SJCRH30 (cell line): ENCODE measurements at places on chromosomes 2 and 18. TPM values are rescaled to one million over a fixed set of nuclear protein-coding genes. Genes with fewer than 3 reads are reported as not detected.

The DSG4 gene
- total RNA-seq = not detected in 2 replicates

- H3K4me1 ChIP-seq = peaks cover 31% of the 10 kb centered on the region
- H3K27me3 ChIP-seq = peaks cover 12% of the 10 kb centered on the region; the same call in 1 of the 2 replicates
- H3K4me3 ChIP-seq = no peak overlapping the region
- H3K36me3 ChIP-seq = no peaks in the 10 kb centered on the region
- DNase-seq = peak; percentile 46
Measured at GRCh38 chr2:218857371-218858137, 2.1 kb upstream of the WNT6 start.

GRCh38 chr2:85750587-85751575, 2.9 kb upstream of the ATOH8 start:
- DNase-seq = peak; percentile 87
- no peak overlapping the region for H3K27ac ChIP-seq
- no peaks in the 10 kb centered on the region for H3K27me3 ChIP-seq
- H3K4me3 ChIP-seq = no peak overlapping the region
- H3K4me1 ChIP-seq = peaks cover 26% of the 10 kb centered on the region

GRCh38 chr2:105070010-105070865, 32.4 kb downstream of the MRPS9 start:
- no peak overlapping the region for H3K4me3 ChIP-seq
- H3K36me3 ChIP-seq = no peaks in the 10 kb centered on the region; the same call in 1 of the 2 replicates
- DNase-seq = no peak
- no peaks in the 10 kb centered on the region for H3K27me3 ChIP-seq

- H3K27me3 ChIP-seq = no peaks in the 10 kb centered on the region
- H3K4me3 ChIP-seq = peak overlapping the region; percentile 88
- peak overlapping the region; percentile 25; the same call in 1 of the 2 replicates for H3K27ac ChIP-seq
- no peak for DNase-seq
Measured at GRCh38 chr2:85756822-85757435, 3.1 kb downstream of the ATOH8 start.

The PGAP1 gene
- total RNA-seq = 12.0 and 14.9 TPM in 2 replicates

DNA sequence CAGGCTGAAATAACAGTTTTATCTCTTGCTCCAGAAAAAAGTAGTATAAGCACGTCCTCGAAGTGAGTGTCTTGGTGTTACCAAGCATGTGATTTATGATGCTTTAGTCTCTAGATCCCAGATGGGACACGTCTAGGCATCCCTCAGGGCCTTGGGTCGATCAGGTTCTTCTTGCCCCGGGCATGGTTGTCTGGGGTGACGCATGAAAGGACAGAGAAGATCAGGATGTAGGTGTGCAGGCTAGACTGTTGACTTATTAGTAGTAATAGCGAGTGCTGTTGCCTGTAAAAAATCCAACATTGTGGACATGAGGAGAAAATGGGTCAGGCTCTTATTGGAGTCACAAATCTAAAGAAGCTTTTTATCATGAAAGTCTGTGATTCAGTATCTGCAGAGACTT, 94.0 kb upstream of the NFU1 start:
- no peak overlapping the region for H3K27ac ChIP-seq
- no peaks in the 10 kb centered on the region for H3K27me3 ChIP-seq
- peaks cover 22% of the 10 kb centered on the region for H3K36me3 ChIP-seq
- DNase-seq = no peak
